ENCODE measurements at places on chromosomes 12 and 14.

DNA sequence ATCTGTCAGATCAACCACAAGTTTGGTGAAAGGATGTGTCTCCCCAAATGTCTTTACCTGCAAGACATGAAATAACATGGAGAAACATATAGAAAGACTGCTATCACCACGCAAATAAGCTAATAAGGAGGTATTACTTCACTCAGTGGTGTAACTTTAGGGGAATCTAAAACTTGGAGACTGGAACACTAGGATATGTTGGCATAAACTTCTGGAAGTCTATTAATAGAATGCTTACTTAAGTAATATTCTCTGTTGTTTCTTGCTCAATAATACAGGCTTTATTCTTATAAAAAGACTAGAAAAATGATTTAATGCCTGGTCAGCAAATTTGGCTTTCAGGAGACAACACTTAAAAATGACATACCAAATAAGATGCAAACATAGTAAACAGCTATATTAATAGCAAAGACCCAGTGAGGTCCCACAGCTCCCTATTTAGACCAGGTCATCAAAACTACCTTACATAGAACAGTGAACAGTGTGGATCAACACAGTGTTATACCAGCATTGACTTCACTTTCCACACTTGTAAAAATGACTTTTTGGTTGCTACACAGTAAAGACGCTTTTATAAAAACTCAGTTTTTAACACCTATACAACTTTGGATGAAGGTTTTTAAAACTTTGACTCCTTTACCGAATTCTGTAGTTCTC, 18.9 kb upstream of the HAL start:
- DNase-seq = no peak

DNA sequence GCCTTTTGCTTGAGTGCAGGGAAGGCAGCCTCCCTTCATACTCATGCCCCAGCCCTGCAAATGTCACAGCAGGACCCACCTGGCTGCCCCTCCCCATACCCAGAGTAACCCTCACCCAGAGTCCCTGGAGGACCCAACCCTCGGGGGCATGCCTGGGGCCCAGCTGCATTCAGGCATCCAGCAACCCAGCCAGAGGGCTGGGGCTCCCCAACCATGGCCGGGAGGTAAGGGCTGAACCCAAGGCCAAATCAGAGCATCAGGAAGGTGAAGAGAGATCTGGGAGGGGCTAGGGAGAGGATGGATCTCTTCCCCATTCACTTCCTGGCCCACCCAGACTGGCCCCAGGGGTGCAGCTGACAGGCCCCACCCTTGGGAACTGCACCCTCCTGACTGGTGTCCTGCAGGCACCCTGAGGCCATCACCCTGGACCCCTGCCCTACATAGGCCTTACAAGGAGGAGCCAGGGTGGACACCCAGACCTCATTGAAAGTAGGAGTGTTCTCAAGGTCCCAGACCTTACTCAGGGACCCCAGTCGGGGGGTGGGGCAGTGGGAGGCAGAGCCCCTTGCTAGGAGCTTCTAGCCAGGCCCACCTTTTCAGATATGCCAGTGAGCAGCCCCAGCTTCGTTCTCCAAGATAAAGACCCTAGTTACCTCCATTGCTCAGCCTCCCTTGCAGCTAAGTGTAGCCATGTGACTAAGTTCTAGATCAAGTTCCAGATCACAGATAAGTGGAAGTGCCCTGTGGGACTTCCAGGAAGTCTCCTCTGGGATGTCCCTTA, 849 bp upstream of the PLD4 start:
- DNase-seq = no peak

DNA sequence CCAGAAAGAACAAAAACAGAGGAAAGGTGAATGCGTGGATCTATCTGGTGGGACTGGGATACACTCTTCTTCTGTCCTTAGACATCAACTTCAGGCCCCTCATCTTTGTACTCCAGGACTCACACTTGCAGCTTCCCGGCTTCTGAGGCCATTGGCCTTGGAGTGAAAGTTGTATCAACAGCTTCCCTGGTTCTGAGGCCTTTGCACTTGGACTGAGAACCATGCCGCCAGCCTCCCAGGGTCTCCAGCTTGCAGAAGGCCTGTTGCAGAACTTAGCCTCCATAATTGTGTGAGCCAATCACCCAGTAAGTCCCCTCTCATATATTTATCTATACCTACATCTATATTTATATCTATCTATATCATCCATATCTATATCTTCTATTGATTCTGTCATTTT, 218.4 kb downstream of the SOX5 start:
- DNase-seq = no peak

GRCh38 chr12:83065562-83065961, 378.9 kb downstream of the TMTC2 start:
- DNase-seq = no peak

DNA sequence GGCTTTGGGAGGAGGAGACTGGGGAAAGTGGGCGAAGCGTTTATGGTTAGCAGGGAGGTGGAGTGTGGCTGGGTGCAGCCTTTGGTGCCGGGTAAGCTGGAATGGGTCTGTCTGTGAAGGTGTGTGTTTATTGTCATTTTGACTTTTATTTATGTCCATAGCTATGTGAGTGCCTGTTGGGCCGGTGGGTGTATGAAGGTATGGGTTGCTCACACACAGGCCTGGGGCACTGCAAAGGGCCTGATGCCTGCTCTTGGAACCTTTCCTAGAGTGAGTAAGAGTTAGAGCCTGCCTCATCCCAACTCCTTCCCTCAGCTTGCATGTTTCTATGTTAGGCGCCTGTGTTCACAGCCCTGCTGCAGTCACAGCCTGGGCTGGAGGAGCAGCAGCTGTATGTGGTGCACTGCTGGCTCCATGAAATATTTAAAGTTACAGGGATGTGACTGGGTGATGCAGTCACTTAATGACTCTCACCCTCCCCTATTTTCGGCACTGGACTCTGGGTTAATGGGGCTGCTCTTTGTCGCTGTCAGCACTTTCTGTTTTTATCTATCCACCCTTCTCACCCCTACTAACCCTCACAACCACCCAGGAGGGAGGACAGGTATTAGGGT, 2.6 kb upstream of the PPP1R1A start:
- DNase-seq = no peak

DNA sequence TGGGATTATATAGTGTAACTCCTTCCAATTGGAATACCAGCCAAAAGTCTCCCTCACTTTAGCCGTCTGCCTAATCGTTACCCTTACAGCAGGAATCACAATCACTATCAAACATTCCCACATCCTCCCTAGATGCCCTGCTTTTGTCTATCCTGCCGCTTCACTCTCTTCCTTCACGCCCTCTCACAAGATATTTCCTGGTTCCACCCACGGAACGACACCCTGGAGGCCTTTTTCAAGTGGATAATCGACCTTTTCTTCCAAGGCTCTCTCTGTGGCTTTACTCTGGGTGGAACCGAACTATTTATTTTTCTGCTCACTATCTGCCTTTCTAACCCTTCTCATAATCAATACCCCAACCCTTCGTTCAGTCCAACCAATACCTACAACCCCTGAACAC, 58.9 kb downstream of the MOK start:
- DNase-seq = no peak
